ENCODE measurements at places on chromosomes 5 and 9. TPM values are rescaled to one million over a fixed set of nuclear protein-coding genes. Genes with fewer than 3 reads are reported as not detected.

RPS14 gene
- 2,469 TPM for total RNA-seq

DMRTA1 gene
- total RNA-seq = 1.2 TPM

ISOC1 gene
- total RNA-seq = 30.0 TPM

HK3 gene
- 0.77 TPM for total RNA-seq

DNA sequence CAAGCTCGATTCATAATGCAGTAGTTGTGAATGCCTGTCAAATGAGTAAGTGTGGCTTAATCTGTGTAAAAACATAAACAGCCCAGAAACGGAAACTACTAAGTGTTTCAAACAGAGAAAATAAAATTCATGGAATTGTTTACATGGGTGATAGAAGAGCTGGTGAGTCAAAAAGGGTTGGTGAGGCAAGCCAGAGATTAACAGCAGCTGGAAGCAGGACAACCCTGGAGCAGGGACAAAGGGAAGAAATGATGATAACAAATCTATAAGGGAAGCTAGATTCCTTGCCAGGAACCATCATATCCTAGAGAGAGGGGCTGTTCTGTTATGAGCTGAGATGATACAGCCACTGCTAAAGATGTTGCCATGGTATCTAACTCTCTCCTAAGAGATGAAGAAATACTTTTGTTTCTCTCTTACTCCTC is 18.0 kb upstream of the PRR16 start:
- H3K27me3 ChIP-seq = no peaks in the 10 kb centered on the region
- no peaks in the 10 kb centered on the region for H3K4me1 ChIP-seq
- no peaks in the 10 kb centered on the region for H3K36me3 ChIP-seq
- DNase-seq = no peak
- no peak overlapping the region for H3K27ac ChIP-seq

DNA sequence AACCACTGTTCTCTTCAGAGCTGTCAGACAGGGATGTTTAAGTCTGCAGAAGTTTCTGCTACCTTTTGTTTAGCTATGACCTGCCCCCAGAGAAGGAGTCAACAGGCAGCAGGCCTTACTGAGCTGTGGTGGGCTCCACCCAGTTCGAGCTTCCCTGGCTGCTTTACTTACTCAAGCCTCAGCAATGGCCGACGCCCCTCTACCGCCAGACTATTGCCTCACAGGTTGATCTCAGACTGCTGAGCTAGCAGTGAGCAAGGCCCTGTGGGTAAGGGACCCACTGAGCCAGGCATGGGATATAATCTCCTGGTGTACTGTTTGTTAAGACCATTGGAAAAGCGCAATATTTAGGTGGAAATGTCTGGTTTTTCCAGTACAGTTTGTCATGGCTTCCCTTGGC is 229.6 kb downstream of the TMEM167A start:
- DNase-seq = no peak
- H3K27ac ChIP-seq = no peak overlapping the region
- no peak overlapping the region for H3K4me3 ChIP-seq
- H3K36me3 ChIP-seq = no peaks in the 10 kb centered on the region

DNA sequence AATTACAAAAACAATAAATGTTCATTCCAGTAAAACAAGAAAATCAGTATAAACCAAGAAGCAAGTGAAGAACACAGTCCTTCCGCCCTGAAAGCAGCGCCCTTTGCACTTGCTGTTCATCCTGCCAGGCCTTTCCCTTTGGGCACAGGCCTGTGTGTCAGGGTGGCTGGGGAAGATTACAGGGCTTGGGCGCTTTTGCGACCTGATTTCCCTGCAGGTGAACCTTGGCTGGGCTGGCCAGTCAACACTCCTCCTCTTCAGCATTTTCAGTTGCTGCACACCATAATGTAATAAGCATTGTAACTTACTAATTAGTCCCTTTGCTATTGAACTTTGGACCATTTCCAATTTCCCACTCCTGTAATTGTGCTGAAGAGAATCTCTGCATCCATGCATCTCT is 38.6 kb upstream of the TDRD7 start:
- H3K4me1 ChIP-seq = no peaks in the 10 kb centered on the region
- H3K4me3 ChIP-seq = no peak overlapping the region
- no peaks in the 10 kb centered on the region for H3K27me3 ChIP-seq
- no peak overlapping the region for H3K27ac ChIP-seq
- H3K36me3 ChIP-seq = peaks cover 19% of the 10 kb centered on the region
- no peak for DNase-seq

DNA sequence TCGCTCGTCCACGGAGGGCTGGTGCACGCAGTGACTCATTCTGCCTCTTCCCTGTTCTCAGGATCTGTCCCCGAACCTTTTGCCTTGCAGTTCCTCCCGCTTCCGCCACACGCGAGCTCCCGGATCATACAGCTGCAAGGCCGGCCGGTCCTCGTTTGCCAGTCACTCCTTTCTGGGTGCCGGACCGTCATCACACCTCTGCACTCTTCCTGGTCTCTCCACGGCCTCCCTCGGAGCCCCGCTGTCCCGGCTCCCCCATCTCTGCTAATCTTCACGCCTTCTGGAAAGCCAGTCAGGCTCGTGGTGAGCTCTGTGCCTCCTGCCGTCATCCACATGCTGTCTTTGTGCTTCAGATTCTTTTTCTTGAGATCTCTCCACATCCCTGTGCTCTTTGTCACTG is 91.8 kb downstream of the STX17 start:
- no peak overlapping the region for H3K4me3 ChIP-seq
- no peak overlapping the region for H3K27ac ChIP-seq
- no peaks in the 10 kb centered on the region for H3K4me1 ChIP-seq
- H3K27me3 ChIP-seq = no peaks in the 10 kb centered on the region

DNA sequence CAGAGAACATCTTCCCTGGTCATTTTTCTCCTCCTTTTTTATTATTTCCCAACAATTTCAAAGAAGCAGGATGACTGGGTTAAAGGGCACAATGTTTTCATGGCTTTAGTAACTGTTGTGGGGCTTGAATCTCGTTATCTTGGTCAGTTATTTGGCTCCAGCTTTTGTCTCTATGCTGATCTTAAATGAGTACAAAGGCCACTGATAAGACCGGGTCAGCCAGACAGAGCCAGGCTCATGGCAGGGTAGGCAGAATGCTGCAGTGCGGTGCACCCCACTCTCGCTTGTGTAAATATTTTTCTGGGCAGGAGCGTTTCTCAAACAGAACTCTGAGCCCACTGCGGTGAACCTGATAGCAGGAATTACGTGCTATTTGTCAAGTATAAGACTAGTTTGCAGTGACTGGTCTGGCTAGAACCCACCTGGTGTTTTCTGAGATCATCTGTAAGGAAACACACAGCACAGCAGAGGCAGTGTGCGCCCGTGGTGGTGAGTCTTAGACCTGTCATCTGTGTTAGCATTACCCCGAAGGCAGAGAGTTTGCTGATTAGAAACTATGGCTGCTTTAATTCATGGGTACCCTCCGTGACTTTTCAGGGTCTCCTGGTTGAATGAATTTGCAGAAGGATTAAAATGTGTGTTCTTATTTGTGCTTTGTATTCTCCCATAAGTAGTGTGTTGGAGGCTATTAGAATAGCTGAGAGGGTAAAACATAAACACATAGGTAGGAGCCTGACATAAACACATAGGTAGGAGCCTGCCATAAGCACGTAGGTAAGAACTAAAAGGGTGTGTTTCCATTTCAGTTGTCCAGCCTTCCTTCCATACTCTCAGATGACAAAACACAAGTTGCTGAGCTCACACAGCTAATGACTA is 158.6 kb upstream of the DMRT1 start:
- H3K4me1 ChIP-seq = peaks cover 45% of the 10 kb centered on the region
- DNase-seq = no peak
- no peaks in the 10 kb centered on the region for H3K27me3 ChIP-seq
- H3K36me3 ChIP-seq = peaks cover 16% of the 10 kb centered on the region

- peak; percentile 75 for DNase-seq
- H3K36me3 ChIP-seq = peaks cover 4% of the 10 kb centered on the region
- H3K4me1 ChIP-seq = peaks cover 14% of the 10 kb centered on the region
- H3K27ac ChIP-seq = peak within 1 kb of the TSS; percentile 91
- H3K4me3 ChIP-seq = peak within 1 kb of the TSS; percentile 93
Measured at GRCh38 chr9:83622939-83623678, at the start of gene IDNK. TSS of gene IDNK (plus strand) at chr9:83623143. CDS start at chr9:83623172, 29 bp downstream.

- no peaks in the 10 kb centered on the region for H3K36me3 ChIP-seq
- no peak overlapping the region for H3K27ac ChIP-seq
- H3K4me3 ChIP-seq = no peak overlapping the region
- H3K27me3 ChIP-seq = no peaks in the 10 kb centered on the region
- H3K4me1 ChIP-seq = peaks cover 3% of the 10 kb centered on the region
- no peak for DNase-seq
Measured at GRCh38 chr5:129074903-129075302, 19.6 kb upstream of the ISOC1 start.
